ENCODE measurements at places on chromosomes 4 and X. TPM values are rescaled to one million over a fixed set of nuclear protein-coding genes. Genes with fewer than 3 reads are reported as not detected.
A peak's percentile ranks its signal among the peaks of the same experiment; 100 is the strongest.

DNA sequence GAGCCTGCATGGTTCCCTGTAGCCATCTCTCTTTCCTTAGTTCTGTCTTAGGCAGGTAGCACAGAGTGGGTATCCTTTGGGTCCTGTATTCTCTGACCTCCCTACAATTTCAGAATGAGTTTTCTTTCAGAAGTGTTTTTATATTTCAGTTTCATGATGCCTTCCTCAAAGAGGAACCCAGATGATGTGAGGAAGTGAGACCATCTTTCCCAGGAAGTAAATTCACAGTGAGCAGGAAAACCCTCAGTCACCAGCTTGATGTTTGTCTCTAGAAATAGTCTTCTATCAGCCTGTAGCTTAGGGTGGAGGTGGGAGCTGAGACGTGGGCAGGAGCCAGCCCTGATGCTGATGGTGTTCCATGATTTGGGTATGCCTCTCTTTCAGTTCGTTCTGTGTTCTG is 16.9 kb downstream of the PLAC1 start:
- H3K36me3 ChIP-seq: no peaks in the 10 kb centered on the region
- peaks cover 6% of the 10 kb centered on the region for H3K27me3 ChIP-seq
- no peak overlapping the region for H3K4me3 ChIP-seq
- H3K27ac ChIP-seq: no peak overlapping the region

DNA sequence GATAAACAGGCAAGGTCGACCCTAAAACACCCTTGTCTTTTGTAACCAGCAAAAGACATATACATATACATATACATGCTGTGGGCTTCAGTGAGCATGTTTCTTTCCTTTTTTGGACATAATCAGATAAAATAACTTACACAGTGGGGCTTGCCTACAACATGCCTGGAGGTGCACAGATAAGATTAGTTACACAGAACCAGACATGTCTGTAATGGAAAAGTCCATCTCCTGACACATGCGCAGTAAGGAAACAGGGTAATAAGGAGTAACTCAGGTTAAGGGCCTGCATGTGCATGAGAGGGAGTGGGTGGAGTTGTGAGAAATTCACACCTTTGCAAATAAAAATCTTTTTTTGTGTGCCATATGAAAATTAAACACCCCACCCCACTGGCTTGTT is 3.4 kb downstream of the UGT2A1 start:
- H3K4me3 ChIP-seq: no peak overlapping the region
- no peaks in the 10 kb centered on the region for H3K36me3 ChIP-seq
- DNase-seq: no peak
- H3K27ac ChIP-seq: no peak overlapping the region

GRCh38 chrX:57933321-57933720 is 23.1 kb upstream of the ZXDA start:
- H3K27ac ChIP-seq: no peak overlapping the region
- no peaks in the 10 kb centered on the region for H3K4me1 ChIP-seq
- DNase-seq: no peak
- H3K27me3 ChIP-seq: no peaks in the 10 kb centered on the region
- no peaks in the 10 kb centered on the region for H3K36me3 ChIP-seq
- H3K4me3 ChIP-seq: no peak overlapping the region

GRCh38 chr4:57554556-57555092 is 444.4 kb upstream of the IGFBP7 start:
- H3K4me1 ChIP-seq: no peaks in the 10 kb centered on the region
- no peaks in the 10 kb centered on the region for H3K27me3 ChIP-seq
- H3K36me3 ChIP-seq: no peaks in the 10 kb centered on the region

The ZAR1 gene
- total RNA-seq: not detected

- no peaks in the 10 kb centered on the region for H3K36me3 ChIP-seq
- peaks cover 25% of the 10 kb centered on the region for H3K4me1 ChIP-seq
- DNase-seq: no peak
Observed at GRCh38 chrX:134544513-134545151, 84.7 kb downstream of the HPRT1 start.

GRCh38 chr4:165005352-165005925 is 26.4 kb upstream of the TRIM60 start:
- peaks cover 26% of the 10 kb centered on the region for H3K27me3 ChIP-seq
- H3K4me3 ChIP-seq: no peak overlapping the region
- no peak overlapping the region for H3K27ac ChIP-seq
- no peak for DNase-seq

The UGT2B10 gene
- total RNA-seq: not detected

GRCh38 chr4:67983333-67983732 is 20.0 kb upstream of the TMPRSS11A start:
- no peak overlapping the region for H3K27ac ChIP-seq
- no peak overlapping the region for H3K4me3 ChIP-seq
- peaks cover 5% of the 10 kb centered on the region for H3K27me3 ChIP-seq

The FHDC1 gene
- 0.10 TPM for total RNA-seq

- H3K4me1 ChIP-seq: peaks cover 17% of the 10 kb centered on the region
- no peaks in the 10 kb centered on the region for H3K27me3 ChIP-seq
- DNase-seq: no peak
- H3K4me3 ChIP-seq: peak overlapping the region; percentile 91
Observed at GRCh38 chrX:48802905-48803200, 986 bp downstream of the HDAC6 start.

The MCF2 gene
- 0.52 TPM for total RNA-seq

- no peak for DNase-seq
- H3K27ac ChIP-seq: peak overlapping the region; percentile 88
- H3K4me1 ChIP-seq: peaks cover 43% of the 10 kb centered on the region
- H3K36me3 ChIP-seq: peaks cover 3% of the 10 kb centered on the region
- H3K4me3 ChIP-seq: peak overlapping the region; percentile 88
Observed at GRCh38 chr4:38856046-38856445, 571 bp downstream of the TLR6 start.

The AVPR2 gene
- not detected for total RNA-seq

DNA sequence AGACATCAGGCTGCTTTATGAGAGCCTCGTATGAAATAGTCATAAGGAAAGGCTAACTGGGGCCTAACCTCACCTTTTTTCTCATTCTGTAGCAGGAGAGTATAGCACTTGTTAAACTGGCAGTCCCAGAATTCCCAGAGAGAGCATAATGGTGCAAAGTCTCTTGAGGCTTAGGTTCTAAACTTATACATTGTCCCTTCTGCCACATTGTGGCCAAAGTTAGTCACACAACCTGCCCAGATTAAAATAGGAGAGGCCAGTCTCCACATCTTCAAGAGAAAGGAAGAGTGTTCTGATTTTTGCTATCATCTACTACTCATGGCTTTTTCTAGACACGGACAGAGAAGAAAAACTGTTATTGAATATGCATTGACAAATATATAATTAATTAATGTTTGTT is 1588.9 kb upstream of the PCDH7 start:
- H3K27me3 ChIP-seq: no peaks in the 10 kb centered on the region
- no peak overlapping the region for H3K27ac ChIP-seq
- no peaks in the 10 kb centered on the region for H3K4me1 ChIP-seq

The TMPRSS11B gene
- total RNA-seq: not detected

The HPGDS gene
- not detected for total RNA-seq

The GUCY1B1 gene
- 0.26 TPM for total RNA-seq

The ASB12 gene
- not detected for total RNA-seq

- no peak overlapping the region for H3K27ac ChIP-seq
- no peak for DNase-seq
- peaks cover 7% of the 10 kb centered on the region for H3K4me1 ChIP-seq
Observed at GRCh38 chr4:185128272-185129119, 14.6 kb upstream of the SLC25A4 start.

The POU3F4 gene
- not detected for total RNA-seq

GRCh38 chr4:37685823-37686372 is 278 bp downstream of the RELL1 start:
- peak overlapping the region; percentile 98 for H3K27ac ChIP-seq
- H3K4me1 ChIP-seq: peaks cover 40% of the 10 kb centered on the region
- H3K36me3 ChIP-seq: peaks cover 10% of the 10 kb centered on the region
- peak overlapping the region; percentile 96 for H3K4me3 ChIP-seq

DNA sequence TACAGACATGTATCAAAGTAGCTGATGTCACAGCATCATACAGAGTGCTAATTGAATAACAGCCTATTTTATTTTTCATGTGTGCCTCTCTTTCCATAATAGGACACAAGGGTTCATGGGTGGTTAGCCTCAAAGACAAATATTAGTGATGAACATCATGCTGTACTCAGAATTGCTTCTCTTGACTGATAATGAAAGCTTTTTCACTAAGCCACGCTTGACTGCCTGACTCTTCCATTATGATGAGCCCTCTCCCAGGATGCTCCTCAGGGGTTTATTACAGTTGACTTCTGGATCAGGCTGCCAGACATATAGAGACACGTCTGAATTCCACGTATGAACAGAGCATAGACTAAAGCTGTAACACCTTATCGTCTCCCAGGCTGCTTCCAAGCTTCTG is 2757.5 kb downstream of the PCDH7 start:
- no peaks in the 10 kb centered on the region for H3K27me3 ChIP-seq
- no peaks in the 10 kb centered on the region for H3K4me1 ChIP-seq
- H3K27ac ChIP-seq: no peak overlapping the region
- H3K36me3 ChIP-seq: no peaks in the 10 kb centered on the region

The HERC6 gene
- 6.0 TPM for total RNA-seq

DNA sequence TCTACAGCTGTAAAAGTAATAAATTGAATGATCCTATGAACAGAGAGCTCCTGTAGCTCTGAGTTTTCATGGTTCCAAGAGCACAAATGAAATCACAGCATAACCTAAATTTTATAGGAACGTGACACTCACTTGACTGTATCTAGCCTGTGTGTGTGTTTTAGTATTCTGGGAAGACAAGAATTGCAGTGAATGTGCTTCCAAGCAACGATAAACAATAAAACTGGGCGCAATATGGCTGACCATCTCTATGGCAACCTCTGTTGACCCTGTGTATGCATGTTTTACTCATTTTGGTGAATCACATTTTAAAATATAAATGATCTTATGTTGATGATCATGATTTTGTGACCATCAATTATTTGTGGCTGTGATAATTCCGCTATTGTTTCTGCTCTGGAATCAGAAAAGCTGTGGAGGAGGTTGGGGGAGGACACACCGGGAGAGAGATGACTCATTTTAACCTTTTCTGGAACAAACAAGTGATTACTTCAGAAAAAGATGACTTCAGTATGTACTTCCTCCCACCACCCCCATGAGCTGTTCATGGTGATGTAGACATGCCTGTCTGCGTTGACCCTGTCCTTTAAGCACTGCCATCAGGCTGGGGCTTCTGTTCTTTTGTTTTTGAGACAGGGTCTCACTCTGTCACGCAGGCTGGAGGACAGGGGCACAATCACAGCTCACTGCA is 31.8 kb downstream of the USP11 start:
- H3K27ac ChIP-seq: peak overlapping the region; percentile 91
- H3K4me3 ChIP-seq: peak overlapping the region; percentile 28
- H3K27me3 ChIP-seq: no peaks in the 10 kb centered on the region
- DNase-seq: no peak
- peaks cover 17% of the 10 kb centered on the region for H3K4me1 ChIP-seq

GRCh38 chrX:129449148-129449547 is 74.1 kb downstream of the SMARCA1 start:
- H3K4me1 ChIP-seq: no peaks in the 10 kb centered on the region
- H3K27me3 ChIP-seq: no peaks in the 10 kb centered on the region
- H3K36me3 ChIP-seq: no peaks in the 10 kb centered on the region
- H3K4me3 ChIP-seq: no peak overlapping the region
- no peak overlapping the region for H3K27ac ChIP-seq

DNA sequence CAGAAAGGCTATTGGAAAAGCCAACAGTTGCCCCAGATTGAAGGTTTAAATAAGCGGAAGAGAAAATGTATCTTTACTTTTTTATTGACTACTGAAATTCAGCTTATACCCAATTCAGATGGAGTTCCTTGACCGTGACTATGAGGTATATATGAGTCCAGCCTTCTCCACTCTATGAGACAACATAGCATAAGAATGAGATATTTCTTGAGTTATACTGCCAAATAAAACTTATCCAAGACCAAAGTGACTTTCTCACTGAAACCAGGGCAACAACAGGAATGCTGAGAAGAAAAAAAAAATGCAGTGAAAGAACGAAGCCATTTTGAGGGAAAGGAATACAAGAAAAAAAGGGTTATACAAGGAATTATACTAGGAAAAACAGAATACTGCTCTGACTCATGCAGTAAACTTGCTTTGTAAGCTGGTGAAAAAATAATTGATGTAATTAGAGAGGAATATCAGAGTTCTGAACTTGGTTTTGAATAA is 16.3 kb upstream of the PDK3 start:
- DNase-seq: no peak
- H3K4me3 ChIP-seq: no peak overlapping the region
- H3K27me3 ChIP-seq: peaks cover 6% of the 10 kb centered on the region
- H3K4me1 ChIP-seq: no peaks in the 10 kb centered on the region

DNA sequence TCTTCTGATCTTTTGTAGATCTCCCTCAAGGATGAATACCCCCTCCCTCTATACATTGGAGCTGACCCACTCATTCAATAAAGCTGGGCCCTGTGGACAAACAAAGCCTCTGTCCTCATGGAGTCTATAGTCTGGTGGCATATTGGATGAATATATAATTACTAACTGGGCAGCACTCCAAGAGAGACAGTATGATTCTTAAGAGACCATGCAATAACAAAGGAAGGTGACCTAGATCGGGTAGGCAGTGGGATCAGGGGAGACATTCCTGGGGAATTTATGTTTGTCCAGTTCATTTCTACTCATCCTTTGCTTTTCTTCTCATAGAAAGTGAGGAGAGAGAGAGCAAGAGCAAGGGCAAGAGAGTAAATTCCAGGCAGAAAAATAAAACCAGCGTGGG is 23.5 kb upstream of the CXCL13 start:
- H3K4me1 ChIP-seq: peaks cover 53% of the 10 kb centered on the region
- H3K4me3 ChIP-seq: no peak overlapping the region
- peak overlapping the region; percentile 45 for H3K27ac ChIP-seq
- DNase-seq: no peak

GRCh38 chr4:141730805-141731204 is 94.4 kb downstream of the IL15 start:
- no peaks in the 10 kb centered on the region for H3K4me1 ChIP-seq
- H3K4me3 ChIP-seq: no peak overlapping the region
- H3K36me3 ChIP-seq: no peaks in the 10 kb centered on the region
- no peak for DNase-seq
- H3K27ac ChIP-seq: no peak overlapping the region
- no peaks in the 10 kb centered on the region for H3K27me3 ChIP-seq

- H3K27ac ChIP-seq: no peak overlapping the region
- DNase-seq: peak; percentile 30
- H3K4me3 ChIP-seq: no peak overlapping the region
- H3K4me1 ChIP-seq: no peaks in the 10 kb centered on the region
- H3K36me3 ChIP-seq: peaks cover 4% of the 10 kb centered on the region
Observed at GRCh38 chrX:47831788-47832187, 4.9 kb upstream of the ZNF81 start.

GRCh38 chrX:115630204-115630603 is 69.2 kb downstream of the PLS3 start:
- H3K27ac ChIP-seq: no peak overlapping the region
- H3K4me3 ChIP-seq: no peak overlapping the region
- no peaks in the 10 kb centered on the region for H3K4me1 ChIP-seq
- H3K27me3 ChIP-seq: no peaks in the 10 kb centered on the region
- H3K36me3 ChIP-seq: no peaks in the 10 kb centered on the region

DNA sequence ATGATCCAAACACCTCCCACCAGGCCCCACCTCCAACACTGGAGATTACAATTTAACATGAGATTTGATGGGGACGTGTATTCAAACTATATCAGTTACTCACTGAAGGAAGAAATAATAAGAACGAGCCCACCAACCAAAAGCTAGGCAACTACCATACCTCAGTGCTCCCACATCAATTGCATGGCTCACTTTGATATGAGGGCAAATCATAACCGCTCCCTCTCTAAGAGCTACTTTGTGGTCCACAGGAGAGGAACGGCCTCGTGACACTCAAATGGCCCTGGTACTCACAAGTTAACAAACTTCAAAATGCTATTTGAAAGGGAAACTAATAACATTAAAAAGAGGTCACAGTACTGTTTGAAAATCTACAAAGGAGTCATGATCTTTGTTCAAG is 170.7 kb upstream of the SLC7A11 start:
- DNase-seq: no peak
- H3K27me3 ChIP-seq: no peaks in the 10 kb centered on the region
- no peaks in the 10 kb centered on the region for H3K36me3 ChIP-seq
- H3K4me1 ChIP-seq: no peaks in the 10 kb centered on the region
- H3K27ac ChIP-seq: no peak overlapping the region

Data from activated T-helper 1 cell treated with anti-CD3 and anti-CD28 coated beads, Interleukin-12 subunit alpha, Interleukin-12 subunit beta, Interleukin-2, Interleukin-4 antibody, amounts not matched to agents 30 ng/mL and 10 ng/mL and 1 ng/mL, durations not matched to agents 14 hours and 24 hours and 36 hours (primary cell).